Activated naive CD4-positive, alpha-beta T cell (primary cell): ENCODE measurements at places on chromosomes 13 and 19.

DNA sequence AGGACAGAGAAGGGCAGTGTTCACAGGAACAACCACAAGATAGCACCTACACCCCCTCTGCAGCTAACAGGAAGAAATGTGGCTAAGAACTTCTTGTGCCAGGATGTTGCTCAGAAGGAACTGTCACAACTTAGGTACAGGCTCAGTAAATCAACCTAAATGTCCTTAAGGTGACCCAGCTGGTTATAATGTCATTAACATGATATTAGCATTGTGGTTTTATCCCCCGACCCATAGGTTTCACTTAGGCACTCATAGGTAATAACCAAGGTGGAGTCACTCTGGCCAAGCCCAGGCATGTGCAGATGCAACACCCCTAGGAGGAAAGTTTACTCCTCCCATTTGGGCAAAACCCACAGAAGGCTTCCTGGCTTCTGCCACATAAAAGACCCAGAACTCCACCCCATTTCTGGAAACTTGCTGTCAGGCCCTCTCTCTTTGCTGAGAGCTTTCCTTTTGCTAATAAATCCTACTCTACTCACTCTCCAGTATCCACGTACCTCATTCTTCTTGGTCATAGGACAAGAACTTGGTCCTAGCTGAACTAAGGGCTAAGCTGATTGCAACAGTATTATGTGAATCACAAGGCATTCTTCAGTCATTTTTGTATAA is 951.3 kb downstream of the SLITRK5 start:
- DNase-seq = no peak

DNA sequence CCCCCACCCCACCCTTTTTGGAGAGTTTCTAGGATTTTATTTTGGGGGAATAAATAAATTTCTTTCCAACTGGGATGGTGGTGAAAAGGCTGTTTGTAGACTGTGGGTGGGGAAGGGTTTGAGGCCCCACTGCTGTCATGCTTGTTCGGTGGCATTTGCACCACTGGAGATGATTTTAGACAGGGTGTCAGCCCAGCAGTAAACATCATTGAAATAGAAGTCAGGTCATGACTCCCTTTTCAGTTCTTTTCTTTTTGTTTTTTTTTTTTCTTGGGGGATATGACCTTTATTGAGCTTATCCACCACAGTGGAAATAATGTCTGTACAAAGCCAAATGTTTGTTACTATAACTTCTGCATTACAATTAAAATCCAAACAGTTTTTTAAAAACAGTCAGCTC is 14.1 kb downstream of the UBAC2 start:
- no peak for DNase-seq

GRCh38 chr13:69912630-69913029 is 195.0 kb upstream of the ATXN8OS start:
- DNase-seq = no peak

- DNase-seq = no peak
Measured at GRCh38 chr19:1527650-1528309, 3.9 kb downstream of the PLK5 start.

DNA sequence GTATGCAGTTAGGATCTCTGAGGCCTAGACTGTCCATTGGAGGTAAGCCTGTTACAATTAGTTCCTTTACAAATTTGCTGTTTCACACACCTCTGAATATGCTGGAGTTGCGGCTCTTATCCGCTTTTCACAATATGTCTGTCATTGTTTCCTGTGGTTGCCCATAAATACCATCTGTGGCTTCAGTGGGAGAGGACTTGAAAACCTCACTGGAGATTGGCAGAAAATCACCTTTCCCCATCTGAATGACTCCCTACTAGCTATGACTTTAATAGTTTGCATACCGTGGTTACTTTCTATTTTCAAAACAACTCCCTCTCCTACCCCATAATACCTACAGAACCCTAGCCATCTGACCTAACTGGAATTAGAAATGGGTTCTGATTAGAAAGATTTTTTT is 454.3 kb downstream of the PCDH17 start:
- no peak for DNase-seq

DNA sequence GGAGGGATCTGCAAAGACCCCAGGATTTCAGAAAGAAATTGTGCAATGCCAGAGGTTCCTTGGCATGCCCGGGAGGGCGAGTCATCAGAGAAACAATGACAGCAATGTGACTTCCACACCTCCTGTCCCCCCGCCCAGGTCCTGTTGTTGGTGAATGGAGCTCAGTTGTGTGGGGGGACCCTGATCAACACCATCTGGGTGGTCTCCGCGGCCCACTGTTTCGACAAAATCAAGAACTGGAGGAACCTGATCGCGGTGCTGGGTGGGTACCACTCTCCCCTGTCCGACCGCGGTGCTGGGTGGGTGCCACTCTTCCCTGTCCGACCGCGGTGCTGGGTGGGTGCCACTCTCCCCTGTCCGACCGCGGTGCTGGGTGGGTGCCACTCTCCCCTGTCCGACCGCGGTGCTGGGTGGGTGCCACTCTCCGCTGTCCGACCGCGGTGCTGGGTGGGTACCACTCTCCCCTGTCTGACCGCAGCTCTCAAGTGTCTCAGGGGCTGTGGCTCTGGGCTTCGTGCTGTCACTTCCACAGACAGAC is 5.2 kb upstream of the F10 start:
- no peak for DNase-seq
